Activated CD8-positive, alpha-beta memory T cell treated with anti-CD3 and anti-CD28 coated beads for 48 hours (primary cell): ENCODE measurements at places on chromosomes 12 and 14.
A peak's percentile ranks its signal among the peaks of the same experiment; 100 is the strongest.

DNA sequence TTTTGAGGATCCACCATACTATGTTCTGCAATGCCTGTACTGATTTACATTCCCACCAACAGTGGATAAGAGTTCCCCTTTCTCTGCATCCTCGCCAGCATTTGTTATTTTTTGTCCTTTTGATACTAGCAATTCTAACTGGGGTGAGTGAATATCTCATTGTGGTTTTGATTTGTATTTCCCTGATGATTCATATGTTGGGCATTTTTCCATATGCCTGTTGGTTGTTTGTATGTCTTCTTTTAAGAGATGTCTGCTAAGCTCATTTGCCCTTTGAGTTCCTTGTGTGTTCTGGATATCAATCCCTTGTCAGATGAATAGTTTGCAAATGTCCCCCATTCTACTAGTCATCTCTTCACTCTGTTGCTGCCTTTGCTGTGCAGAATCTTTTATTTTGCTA is 49.0 kb upstream of the MSRB3 start:
- no peak for DNase-seq

GRCh38 chr12:58894040-58894439 is 26.3 kb downstream of the LRIG3 start:
- no peak for DNase-seq

DNA sequence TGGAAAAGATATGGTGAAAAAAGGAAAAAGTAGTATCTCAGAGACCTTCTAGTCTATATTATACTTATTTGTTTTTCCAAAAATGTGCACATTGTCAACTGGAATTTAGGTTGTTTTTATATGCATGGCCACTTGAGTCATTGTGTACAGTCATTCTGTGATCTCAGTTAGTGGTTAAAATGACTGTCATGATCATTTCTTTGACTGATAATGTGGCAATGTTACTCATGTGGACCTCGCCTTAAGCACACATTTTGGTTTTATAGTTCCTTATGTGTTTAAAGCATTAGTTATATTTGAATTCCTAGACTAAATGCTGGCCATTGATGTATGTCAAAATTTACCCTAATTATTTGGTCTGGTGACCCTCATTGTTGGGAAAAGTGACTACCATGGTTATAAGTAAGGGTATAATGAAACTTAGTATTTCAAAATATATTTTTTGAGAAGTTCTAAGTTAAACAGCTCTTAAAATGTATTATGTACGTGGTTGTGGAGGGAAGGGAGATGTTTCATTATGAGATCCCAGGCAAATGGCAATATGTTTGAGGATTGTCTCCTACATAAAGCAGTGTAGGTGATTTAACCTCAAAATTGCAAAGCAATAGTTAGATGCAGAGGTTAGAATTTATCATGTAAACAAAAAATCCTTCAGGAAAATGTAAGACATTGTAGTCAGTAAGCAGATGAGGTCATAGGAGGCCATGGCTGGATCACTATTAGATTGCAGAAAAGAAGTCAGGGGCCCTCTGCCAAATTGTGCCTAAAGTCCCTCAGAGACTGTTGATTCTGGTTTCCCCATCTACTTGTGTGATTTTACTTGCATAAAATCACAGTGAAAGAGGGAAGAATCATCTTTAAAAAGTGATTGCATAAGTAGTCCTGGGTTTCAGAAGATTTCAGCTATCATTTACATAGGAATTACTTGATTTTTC is 17.5 kb downstream of the PNMA1 start:
- DNase-seq = no peak

DNA sequence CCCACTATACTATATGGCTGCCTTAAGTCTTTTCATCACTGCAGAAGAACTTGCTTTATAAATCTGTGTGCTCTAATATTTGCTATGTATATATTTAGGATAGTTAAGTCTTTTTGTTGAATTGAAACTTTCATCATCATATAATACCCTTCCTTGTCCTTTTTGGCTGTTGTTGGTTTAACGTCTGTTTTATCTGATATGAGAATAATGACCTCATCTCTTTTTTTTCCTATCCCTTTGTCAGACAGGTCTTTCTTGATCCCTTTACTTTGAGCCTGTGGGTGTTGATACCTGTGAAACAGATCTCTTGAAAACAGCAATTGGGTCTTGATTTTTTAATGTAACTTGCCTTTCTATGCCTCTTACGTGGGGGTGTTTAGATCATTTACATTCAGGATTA is 316.3 kb downstream of the TMTC2 start:
- no peak for DNase-seq

- no peak for DNase-seq
Measured at GRCh38 chr14:52117111-52117832, 48.4 kb upstream of the NID2 start.

DNA sequence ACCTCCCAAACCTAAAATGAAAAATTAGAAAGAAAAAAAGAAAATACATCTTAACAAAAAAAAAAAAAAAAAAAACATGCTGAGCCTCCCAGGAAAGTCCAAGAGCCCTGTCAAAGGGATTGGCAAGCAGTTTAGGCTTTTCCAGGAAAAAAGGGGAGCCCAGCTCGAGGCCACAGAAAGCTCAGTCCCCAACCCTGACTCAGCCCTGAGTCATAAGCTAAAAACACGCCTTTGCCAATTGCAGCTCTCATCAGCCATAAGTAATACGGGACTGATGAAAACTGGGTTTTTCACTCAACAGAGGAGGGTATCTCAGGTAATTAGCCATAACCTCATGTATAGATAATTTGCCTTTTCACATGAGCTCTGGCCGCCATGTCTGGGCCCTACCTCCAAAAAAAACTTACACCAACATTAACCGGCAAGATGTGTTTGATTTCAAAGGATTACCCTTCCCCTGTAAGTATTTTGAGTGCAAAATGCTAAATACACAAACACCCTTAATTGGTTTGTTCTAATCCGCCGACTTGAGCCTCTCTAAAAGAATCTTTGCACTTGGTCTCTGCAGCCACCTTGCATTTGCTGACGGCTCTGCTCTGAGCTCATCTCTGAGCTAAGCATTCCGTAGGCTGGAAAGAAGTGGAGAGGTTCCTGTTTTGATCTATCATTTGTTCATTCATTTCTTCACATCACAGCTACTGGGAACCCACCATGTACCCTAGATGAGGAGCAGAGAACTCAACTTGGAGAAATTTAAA is 319.2 kb downstream of the BCL11B start:
- no peak for DNase-seq

DNA sequence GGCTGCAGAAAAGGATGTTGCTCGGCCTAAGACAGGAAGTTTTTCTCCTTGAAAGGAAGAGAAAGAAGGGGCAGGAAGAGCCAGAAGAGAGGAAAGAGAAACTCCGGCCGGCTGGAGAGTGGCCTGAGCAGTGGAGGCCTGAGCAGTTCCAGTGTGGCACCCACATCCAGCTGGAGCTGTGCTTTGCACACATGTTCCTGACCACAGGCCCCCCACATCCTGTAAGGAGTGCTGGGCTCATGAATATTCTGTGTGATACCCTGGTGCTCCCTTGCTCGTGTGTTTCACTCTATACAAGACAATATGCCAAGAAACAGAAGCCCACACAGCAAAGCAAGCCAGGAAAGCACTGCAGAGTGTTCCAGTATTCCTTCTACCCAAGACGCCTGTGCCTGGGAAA is 27.1 kb downstream of the POLE start:
- DNase-seq = no peak

GRCh38 chr12:106136263-106136662 is 2.5 kb downstream of the NUAK1 start:
- peak; percentile 65 for DNase-seq

DNA sequence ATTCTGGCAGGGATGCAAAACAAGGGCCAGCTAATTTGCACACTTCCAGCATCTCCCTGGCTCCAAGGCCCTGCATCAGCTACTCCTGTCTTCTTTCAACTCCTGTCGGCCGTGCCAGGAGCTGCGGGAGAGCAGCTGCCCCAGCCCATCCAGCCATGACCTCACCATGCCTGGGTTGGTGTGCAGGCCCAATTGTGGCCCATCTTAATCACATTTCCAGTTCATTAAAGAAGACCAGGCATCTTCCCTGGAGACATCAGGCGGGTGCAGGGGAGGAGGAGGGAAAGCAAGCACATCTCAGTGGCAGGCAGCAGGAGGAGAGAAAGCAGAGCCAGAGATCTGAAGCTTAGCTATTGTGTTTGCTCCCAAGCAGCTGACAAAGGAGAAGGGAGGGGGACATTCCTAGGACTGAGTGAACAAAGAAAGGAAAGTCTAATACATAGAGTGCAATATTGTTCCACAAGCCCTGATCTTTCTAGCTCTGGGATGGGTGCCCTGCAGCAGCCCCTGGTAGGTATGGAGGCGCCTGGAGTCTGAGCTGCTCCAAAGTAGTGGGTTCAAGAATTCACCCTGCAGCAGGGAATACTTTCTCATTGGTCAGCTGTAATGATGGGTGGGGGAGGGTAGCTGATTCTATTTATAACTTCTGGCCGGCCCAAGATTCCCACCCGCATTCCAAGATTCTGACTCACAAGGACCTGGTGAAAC is 40.1 kb downstream of the VWF start:
- DNase-seq = no peak

DNA sequence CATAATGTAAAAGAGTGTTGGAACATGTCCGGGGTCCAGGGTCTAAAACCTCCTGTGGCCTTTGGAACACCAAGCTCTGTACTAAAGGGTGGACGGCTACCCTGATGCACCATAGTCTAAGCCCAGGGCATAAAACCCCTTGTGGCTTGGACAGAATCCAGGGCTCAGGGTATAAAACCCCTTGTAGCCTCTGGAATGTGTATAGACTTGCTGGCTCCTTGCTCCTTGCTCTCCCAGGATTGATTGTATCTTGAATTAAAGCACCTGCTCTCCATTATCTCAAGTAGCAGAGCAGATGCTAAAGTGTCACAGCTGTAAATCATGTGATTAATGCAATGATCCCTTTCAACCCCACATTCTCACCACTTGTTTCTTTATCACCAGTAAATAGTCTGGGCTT is 556.5 kb downstream of the LRFN5 start:
- no peak for DNase-seq

- no peak for DNase-seq
Measured at GRCh38 chr12:124207049-124207448, 87.8 kb upstream of the RFLNA start.

DNA sequence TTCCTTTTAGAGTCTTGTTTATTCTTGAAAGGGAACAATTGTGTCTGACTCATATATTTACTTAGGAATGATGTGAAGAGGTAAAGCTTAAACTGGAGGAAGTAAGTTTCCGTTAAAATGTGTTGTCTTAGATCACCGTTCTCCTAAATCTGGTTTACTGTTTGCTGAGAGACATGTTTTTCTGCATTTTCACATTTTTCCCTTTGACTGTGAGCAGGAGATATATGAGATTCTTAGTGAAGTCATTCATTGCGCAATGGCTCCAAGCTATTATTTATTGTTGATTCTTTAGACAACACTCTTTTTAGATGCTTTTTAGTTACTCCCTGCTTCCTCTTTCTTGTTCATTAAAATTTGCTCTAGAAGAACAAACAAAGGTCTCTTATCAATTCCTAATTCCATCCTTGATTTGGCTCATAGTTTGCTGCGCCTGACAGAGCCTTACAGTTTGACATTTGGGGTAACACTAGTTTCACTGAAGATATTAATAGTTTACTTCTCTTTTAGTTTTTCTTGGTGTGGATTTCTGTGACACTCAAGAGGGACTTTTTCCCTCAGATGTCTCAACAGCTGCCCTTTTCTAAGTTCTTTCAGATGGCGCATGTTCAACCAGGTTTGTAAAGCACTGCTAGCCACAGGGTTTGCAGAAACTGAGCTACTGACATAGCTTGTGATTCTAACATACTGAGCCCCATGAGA is 11.4 kb downstream of the CLECL1 start:
- no peak for DNase-seq

DNA sequence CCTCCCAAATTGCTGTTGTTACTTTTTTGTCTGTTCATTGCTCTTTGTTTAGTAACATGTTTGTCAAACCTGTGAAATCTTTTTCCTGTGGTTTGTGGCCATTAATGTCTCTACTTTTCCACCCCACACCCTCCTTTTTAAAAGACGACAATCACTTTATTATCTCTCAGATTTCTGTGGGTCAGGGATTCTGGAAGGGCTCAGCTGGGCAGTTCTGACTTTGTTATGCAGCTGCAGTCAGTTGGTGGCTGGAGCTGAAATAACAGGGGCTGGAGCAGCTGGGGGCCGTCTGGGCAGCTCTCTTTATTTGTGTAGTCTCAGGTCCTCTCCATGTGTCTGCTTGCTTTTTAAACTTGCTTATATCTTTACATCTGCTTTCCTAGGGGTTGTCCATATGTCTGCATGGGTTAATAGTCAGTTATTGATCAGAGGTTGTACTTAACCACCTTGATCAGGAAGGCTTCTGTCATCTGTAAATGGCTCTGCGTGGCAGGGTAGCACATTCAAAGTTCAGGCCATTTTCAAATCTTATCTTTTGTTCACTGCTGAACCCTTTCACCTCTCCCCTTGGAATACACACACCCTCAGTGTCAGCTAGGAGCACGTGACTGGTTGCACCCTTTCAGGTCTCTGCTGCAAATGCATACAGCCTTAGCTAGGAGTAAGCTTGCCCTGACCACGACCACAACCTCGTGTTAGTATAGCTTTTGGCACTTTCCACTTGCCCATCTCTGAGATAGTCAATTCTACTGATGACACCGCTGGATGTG is 27.9 kb downstream of the BORCS5 start:
- peak; percentile 19 for DNase-seq

DNA sequence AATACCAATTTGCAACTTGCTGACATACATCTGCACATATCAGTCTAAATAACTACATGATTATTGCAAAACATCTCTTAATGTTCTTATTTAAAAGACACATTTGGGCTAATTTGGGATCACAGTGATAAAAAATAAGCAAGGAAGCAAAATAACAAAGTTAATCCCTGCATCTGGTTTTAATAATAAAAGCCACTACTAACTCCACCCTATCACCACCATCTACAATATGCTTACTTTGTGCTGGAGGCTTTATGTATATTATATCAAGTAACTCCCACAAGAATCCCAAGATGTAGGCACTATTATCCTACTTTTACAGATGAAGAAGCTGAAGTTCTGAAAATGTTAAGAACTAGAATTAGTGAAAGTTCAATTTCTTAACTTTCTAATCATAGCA is 45.7 kb downstream of the TAOK3 start:
- DNase-seq = no peak

- no peak for DNase-seq
Measured at GRCh38 chr14:73125169-73125588, 11.1 kb upstream of the PSEN1 start.

DNA sequence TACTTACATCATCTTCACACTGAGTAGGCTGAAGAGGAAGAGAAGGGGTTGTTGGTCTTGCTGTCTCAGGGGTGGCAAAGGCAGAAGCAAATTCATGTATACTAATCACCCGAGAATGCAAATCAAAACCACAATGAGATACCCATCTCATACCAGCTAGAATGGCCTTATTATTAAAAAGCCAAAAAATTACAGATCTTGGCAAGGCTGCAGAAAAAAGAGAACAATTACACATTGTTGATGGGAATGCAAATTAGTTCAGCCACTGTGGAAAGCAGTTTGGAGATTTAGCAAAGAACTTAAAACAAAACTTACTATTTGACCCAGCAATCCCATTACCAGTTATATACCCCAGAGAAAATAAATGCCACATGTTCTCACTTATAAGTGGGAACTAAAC is 154.9 kb downstream of the SEC23A start:
- DNase-seq = no peak

GRCh38 chr12:27583057-27583797 is 59.2 kb downstream of the PPFIBP1 start:
- no peak for DNase-seq
